ENCODE measurements at places on chromosomes 5 and 9. TPM values are rescaled to one million over a fixed set of nuclear protein-coding genes. Genes with fewer than 3 reads are reported as not detected.

The SLC36A3 gene
- polyA plus RNA-seq = not detected

The TAF11L9 gene
- polyA plus RNA-seq = not detected

The ECM2 gene
- 0.25 TPM for polyA plus RNA-seq

DNA sequence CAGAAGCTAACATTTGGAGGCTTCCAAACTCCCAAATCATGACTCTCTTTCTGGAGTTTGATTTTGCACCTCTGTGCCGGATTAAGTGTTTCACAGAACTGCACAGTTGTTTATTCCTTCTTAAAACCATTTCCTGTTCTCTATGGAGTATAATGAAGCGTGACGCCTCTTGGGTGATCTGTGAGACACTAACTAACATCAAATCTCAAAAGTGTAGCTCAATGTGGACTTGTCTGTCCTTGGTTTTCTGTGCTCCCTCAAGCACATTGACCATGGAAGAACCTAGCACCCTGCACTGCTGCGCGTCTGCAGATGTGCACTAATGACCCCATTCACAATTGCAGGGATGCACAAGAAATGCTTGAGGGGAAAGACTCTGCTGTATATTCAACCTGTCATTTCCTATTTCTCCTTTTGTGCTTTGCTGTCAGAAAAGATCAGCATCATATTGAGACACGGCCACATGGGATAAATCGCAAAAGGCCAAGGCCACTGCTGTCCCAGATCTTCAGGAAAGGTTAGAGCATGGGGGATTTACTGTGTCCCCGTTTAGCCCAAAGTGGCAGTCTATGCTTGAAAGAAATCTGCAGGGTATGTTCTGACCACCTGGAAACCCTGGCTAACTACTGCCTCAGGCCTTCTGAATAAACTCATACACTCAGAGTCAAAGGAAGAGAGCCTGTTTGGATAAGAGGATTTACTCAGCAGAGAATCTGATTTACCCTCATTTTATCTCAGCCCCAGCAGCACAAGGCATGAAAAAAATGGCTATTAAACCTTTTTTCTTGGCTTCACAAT lies 109.6 kb downstream of the BAAT start:
- DNase-seq = no peak

DNA sequence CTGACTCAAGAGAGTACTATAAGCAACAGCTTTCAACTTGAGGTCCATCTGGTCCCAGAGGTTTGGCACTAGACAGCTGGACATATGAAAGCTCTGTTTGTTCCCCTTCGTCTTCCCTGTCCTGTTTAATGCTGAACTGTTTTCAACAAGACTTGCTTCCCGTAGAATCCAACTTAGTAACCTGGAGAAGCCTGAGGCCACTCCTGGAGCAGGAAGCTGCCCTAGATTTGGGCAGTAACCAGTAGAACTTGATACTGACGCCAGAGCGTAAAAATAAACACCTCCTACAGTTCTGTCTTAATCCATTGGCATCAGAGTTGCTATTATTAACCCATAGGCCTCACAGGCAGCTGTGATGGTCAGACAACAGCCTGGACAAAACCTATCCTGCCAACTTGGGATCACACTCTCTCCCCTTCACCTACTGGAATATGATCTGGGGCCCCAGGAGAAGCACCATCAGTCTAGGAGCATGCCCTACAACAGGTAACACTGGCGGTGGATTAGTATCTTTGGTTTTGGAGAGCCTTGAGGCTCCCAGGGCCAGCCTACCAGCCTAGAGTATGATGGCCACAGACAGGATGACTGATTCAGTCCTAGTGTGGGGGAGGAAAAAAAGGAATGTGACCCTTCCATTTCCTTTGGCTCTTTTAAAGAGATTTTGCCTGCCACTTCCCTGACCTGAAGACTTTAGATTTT lies 29.2 kb downstream of the RUSC2 start:
- no peak for DNase-seq
